DMS79 treated with DMSO at 0.1 percent for 48 hours (cell line): ENCODE measurements at places on chromosomes 6 and 20.

DNA sequence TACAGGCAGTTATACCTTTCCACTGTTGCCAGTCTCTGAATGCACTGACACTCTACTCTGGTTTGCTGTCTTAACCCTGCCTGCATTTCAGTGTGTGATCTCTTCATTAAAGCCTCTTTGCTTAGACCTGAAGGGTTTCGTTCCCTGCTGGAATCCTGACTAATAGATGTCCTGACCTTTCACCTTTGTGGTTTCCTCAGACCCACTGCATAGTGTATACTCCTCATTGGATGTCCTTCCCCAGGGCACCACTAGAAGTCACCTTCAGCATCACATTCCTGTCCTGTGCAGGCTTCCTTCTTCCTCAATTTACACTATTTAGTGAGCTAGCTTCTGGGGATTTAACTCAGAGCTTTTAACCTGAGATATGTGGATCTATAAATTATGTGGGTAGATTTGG lies 120.6 kb downstream of the RCAN2 start:
- DNase-seq, result no peak

GRCh38 chr20:23242556-23243180 lies 107.9 kb upstream of the NXT1 start:
- peak; percentile 63 for DNase-seq

GRCh38 chr6:35449287-35449881 lies 2.8 kb upstream of the FANCE start:
- peak; percentile 82 for DNase-seq

- DNase-seq, result no peak
These were observed 464.8 kb upstream of the CDH4 start for GRCh38 chr20:60787276-60787675.

DNA sequence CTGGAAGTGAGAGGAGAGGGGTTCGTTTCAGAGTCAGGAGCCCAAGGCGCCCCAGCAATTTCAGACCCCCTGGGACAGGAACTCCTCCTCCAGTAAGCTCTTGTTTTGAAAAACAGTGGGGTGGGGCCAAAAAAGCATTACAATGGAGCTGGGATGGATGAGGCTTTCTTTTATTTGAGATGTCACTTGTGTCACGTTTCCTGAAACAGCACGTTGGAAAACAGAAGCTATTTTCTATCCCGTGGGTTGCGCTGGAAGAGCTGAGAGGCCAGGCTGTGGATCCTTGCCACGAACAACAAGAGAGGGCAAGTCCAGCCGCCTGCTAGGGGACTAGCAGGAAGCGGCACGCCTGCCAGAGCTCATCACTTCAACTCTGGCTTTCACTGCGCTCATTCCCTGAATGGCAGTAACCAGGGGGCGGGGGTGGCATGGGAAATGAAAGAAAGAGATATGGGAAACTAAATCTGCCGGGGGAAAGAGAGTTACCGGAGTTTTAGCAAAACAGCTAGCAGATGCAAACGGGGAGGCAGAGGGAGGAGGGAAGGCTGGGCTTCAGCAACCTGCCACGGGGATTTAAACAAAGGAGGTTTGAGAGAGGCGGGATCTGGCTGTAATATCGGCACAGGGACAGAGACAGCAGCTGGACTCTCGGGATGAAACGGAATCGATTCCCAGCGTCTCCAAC lies 34.6 kb downstream of the GCNT2 start:
- peak; percentile 36 for DNase-seq

- DNase-seq, result no peak
These were observed 11.7 kb downstream of the TSPYL1 start for GRCh38 chr6:116267836-116268588.

DNA sequence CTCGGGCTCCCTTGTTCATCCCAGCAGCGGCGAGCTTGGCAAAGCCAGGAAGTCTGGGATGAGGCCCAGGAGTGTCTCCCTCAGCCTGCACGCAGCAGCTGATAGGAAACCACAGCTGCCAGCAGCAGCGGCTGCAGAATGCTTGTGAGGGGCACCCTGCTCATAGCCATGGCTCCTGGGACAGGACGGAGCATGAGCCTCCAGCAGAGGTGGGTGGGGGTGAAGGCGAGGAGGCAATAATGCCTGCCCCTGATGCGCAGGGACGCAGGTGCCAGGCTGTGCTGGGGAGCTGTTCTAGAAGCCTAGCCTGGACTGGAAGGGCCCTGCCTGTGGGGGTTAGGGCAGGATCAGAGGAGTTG lies 157.9 kb downstream of the CD83 start:
- no peak for DNase-seq

- DNase-seq, result no peak
These were observed 73.3 kb downstream of the MAP3K4 start for GRCh38 chr6:161064915-161065314.

DNA sequence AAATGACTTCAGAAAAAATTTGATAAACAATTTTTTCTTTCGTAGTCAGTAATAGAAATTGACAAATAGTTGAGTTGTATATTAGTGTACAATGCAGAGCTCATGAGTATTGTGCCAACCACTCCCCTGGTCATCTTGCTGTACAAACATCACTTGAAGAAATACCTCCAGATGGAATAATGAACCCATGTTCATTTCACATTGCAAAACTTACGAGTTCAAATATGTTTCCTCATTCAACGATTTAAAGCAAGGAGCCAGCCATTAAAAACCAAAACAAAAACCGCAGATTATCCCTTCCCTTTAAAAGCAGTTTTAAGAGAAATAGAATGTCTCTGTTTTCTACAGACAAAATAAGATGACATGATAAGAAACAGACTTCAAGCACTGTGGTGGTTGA lies 62.5 kb downstream of the RALGAPA2 start:
- DNase-seq, result no peak
